ENCODE measurements at places on chromosomes 5 and 9. TPM values are rescaled to one million over a fixed set of nuclear protein-coding genes. Genes with fewer than 3 reads are reported as not detected.

DNA sequence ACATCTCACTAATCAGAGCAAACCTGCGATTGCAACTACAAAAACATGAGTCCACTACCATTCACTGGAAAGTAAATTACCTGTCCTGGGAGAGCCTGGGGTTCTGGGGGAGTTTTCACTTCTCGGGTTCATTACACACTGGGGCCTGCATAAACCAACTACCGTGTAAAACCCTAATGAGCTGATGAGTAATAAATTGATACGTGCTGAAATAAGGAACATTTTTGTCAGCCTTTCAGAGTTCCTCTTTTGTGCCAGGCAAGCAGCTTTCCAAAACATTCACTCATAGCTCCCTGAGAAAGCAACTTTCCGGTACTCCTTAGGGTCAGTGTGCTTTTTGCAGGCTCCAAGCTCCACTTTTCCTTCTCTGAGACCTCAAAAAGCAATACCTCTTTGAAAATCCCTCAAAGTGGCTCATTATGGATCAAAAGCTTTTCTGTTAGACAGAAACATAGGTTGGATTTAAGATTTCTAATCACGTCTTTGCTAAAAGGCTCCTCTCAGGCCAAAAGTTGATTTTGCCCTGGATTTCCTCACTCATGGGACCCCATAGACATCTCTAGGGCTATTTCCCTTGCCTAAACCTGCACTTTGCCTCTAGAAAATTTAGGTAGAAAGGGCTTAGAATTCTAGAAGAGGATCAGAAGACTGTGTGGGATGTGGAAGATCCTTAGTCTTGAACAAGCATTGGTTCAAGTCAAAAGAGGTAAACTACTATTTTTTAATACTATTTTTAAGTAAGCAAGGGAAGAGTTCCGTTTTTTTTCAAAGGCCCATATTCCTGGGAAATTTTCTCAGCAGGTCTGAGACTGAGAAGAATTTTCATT, 74.8 kb downstream of the ST8SIA4 start:
- no peak for DNase-seq

DNA sequence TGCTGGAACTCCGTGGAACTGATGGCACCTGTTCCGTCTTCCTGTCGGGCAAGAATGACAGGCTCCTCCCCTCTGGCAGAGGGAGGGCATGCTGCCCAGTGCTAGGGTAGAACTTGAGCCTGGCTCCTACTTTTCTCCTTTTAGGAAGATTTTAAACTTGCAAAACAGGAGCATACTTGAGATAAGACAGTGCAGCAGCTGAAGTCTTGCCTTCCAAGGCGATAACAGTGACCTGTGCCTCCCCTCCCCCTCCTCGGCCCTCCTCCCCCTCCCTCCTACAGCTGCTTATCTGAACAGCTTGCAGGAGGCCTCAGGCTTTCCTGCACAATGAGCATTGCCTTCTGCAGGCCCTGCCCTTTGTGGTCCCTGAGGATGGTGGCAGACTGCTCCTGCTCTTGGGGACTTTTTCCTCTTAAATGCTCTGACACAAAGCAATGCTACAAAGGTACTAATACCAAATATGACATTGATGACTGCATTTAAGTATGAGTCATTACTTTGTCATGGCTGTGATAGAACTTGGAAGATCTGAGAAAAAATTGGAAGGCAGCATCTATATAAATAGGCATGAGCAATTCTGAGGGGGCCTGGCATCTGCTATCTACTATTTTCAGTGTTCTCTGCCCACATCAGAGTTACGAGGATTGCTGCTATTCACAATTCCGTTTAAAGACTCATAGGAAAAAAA, 2.0 kb downstream of the GADD45G start:
- DNase-seq: peak; percentile 52

The FAM221B gene
- total RNA-seq: not detected

DNA sequence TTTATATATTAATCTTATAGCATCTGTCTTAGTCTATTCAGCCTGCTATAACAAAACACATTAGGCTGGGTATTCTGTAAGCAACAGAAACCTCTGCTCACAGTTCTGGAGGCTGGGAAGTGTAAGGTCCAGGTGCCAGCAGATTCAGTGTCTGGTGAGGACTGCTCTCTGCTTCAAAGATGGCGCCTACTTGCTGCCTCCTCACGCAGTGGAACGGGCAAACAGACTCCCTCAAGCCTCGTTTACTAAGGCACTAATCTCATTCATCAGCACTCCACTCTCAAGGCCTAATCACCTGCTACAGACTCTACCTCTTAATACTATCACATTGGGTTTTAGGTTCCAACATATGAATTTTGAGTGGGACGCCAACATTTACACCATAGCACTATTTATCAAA, 5.2 kb upstream of the TBC1D2 start:
- DNase-seq: no peak

DNA sequence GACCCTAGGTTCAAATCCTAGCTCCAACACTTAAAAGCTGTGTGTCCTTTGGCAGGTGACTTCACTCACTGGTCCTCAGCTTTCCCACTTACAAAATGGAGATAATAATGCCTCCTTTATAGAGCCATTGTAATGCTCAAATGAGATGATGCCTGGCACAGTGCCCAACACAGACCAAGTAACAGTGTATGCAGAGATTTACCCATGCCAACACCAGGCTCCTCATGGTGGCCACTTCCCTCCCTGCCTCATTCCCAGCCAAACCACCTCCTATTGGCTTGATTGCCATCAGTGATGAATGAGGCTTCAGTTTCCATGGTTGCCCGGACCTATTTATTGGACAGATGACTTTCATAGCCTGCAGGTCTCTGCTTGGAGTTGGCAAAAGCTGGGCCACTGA, 469.4 kb downstream of the CDK5RAP2 start:
- DNase-seq: no peak

GRCh38 chr5:118407958-118408357, 580.4 kb downstream of the DTWD2 start:
- no peak for DNase-seq

DNA sequence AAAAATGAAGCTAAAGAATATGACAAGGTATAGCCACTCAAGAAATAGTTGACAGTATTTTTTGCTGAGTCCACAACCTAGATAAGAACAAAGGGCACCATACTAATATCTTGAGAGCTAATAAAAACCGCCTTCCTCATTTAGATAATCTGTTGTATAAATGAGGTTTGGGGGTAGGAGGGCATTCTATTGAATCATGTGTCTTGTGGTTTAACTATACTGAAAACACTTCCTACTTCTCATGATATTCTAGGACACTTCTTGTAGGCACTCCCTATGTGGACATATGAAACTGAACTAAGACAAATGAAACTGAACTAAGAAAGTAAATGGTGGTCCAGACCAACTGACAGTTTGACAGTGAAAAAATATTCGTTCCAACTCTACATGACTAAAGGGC, 1268.5 kb upstream of the C9orf72 start:
- DNase-seq: no peak

DNA sequence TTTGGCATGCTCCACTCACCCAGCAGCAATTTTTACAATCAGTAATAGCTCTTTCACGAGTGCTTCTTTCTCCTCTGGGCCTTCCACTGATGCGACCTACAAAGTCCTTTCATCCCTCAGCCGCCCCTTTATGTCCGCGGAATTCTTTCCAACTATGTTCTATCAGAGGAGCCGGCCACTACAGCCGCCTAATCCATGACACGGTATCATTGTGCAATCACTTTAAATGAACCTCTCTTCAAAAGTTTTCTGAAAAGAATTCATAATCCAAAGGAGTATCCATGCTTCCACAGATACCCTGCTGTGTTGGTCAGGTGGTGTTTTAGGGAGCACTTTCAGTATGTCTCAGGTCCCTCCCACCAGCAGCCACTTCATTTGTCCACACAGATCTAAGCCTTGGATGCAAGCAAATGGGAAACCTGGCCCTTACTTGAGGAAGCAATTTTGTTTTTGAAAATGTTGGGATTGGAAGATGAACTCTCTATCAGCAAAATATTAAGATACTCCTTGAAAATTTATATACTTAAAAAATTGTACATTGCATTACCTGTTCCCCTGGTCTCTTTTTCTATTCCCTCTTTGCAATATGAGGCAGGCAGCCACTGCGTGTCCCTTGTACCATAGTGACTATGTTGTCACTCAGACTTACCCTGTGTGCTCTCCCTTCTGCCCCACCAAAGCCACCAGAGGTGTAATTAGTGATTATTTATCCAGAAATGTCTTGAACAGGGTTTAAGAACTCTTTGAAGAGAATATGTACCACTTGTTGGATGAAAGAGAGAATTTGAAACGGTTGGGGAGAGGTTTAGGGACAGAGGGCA, 12.9 kb upstream of the MEF2C start:
- no peak for DNase-seq

The NACC2 gene
- 11.5 TPM for total RNA-seq

- no peak for DNase-seq
Observed at GRCh38 chr9:18474783-18475182, 830 bp downstream of the ADAMTSL1 start.

DNA sequence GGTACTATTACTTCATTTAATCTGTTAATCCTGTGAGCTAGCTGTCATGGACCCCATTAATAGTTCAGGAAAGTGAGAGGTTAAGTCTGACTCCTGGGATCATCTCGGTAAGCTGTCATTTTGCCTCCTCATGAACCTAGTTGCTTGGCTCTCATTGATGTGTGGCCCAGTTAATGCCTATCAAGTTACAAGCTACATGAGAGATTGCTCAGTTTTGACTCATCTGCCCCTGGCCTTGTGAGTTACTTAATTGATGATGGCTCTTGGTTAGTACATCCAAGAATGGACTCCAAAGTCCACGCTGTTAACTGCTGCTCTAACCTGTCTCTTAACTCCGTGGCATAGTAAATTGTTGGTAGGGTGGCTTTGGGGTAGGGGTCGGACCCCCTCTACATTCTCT, 23.9 kb downstream of the LARP1 start:
- no peak for DNase-seq

The ASPN gene
- not detected for total RNA-seq

- DNase-seq: no peak
Observed at GRCh38 chr9:114448706-114449105, 56.6 kb downstream of the WHRN start.

The DELE1 gene
- 75.3 TPM for total RNA-seq

The IL4 gene
- total RNA-seq: not detected

The WDR36 gene
- 41.3 TPM for total RNA-seq

GRCh38 chr9:124006448-124007361, 4.9 kb upstream of the LHX2 start:
- DNase-seq: no peak

GRCh38 chr9:109319626-109320241, 1.1 kb downstream of the EPB41L4B start:
- DNase-seq: no peak

- DNase-seq: no peak
Observed at GRCh38 chr5:6556089-6556801, 76.6 kb downstream of the NSUN2 start.

The UQCRQ gene
- 293 TPM for total RNA-seq

The STKLD1 gene
- 0.57 TPM for total RNA-seq

DNA sequence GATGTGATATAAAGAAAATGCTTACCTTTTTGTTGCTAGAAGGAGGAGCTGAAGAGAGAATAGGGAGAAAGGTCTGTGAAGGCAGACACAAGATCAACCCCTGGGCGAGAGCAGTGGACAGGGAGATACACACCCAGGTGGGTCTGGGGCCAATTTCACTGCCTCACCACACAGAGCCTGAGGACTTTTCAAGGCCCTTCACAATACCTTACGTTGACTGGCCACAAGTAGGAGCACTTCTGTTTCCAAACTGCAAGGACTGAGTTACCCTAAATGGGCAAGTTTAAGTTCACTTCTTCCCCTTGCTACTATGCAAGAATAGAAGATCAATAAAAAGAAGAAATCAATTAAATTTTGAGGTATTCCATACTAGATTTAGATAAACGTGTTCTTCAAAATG, 174.5 kb upstream of the SLC12A2 start:
- DNase-seq: peak; percentile 59

DNA sequence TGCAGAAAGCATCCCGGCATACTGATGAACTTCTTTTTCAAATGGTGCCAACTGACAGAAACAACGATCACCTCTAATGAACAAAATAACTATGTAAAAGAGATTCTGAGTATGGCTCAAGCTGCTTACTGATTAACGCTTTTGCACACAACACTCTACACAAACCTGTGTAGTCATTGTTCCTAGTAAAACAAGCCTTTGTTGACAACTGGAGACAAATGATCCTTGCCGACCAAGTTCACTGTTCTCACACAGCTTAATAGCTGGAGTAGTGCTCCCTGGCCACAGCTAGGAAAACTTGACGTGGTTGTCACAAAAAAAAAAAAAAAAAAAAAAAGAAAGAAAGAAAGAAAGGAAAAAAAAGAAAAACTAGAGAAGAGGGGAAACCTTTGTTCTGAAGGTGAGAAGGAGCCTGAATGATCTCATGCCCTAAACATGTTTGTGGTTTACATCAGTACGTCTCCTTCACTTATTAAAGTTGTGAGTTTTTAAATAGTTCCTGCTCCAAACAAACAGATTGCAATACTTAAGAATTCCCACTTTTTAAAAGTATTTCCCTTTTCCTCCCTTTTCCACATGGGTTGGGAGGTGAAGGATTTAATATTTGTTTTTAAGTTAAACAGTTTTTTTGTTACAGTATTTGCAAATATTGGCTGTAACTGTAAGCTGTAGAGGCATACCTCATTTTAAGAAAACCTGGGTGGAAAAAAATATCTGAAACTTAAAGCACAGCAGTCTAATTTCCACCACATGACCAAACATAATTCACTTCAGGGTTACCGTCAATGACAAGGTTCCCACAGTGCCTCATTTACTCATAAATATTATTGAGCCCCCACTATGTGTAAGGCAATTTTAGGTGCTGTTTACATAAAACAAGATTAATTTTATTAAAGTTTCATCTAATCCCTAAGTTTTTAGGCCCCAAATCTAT, 63.7 kb downstream of the GLIS3 start:
- DNase-seq: no peak

The TNC gene
- 0.63 TPM for total RNA-seq

GRCh38 chr5:129120158-129120581, 25.6 kb downstream of the ISOC1 start:
- no peak for DNase-seq

The SLC6A3 gene
- 0.61 TPM for total RNA-seq

- DNase-seq: peak; percentile 26
Observed at GRCh38 chr9:93668261-93668871, 92.0 kb downstream of the PHF2 start.

DNA sequence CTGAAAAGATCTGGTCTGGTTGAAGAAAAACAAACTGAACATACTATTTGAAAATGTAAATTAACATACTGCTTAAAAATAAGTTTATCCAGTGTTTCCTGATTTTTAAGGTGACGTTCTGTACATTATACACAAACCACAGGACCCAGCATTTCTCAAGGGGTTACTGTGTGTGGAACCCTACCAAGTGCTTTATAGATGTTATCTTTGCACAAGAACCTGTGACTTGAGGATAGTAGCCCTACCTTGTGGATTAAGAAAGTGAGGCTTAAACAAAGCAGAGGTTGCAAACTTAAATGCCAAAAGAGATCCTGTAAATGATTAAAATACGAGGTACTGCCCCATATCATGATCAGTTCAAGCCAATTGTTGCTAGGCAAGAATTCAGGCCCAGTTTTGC, 4.7 kb downstream of the KLF9 start:
- DNase-seq: no peak

The FOXD4L3 gene
- not detected for total RNA-seq

DNA sequence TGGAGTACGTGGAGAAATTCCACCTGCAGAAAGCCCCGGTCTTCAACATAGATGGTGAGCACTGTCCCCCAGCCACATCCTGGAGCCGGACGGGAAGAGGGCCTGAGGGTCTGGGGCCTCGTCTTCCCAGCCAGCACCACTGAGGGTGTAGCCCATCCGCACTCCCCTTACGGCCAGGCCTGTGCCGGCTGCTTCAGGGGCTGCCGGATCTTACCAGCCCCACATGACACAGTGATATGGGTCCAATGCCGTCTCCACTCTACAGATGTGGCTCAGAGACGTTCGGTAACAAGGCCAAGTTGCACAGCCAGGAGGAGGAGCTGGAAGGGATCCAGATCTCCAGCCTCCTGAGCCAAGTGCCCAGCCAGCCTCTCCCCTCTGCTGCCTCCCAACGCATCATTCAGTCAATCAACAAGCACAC, 21.3 kb downstream of the GLT6D1 start:
- DNase-seq: no peak

Data from H9 (cell line).